SK-N-SH (cell line): ENCODE measurements at places on chromosomes 16 and 17. TPM values are rescaled to one million over a fixed set of nuclear protein-coding genes. Genes with fewer than 3 reads are reported as not detected.

GRCh38 chr17:38898291-38898679 lies 27.1 kb upstream of the LASP1NB start:
- peaks cover 35% of the 10 kb centered on the region; the same call in 1 of the 2 replicates for H3K4me1 ChIP-seq
- H3K36me3 ChIP-seq: peaks cover 33% of the 10 kb centered on the region; the same call in 1 of the 2 replicates
- H3K27me3 ChIP-seq: no peaks in the 10 kb centered on the region
- H3K4me3 ChIP-seq: no peak overlapping the region

DNA sequence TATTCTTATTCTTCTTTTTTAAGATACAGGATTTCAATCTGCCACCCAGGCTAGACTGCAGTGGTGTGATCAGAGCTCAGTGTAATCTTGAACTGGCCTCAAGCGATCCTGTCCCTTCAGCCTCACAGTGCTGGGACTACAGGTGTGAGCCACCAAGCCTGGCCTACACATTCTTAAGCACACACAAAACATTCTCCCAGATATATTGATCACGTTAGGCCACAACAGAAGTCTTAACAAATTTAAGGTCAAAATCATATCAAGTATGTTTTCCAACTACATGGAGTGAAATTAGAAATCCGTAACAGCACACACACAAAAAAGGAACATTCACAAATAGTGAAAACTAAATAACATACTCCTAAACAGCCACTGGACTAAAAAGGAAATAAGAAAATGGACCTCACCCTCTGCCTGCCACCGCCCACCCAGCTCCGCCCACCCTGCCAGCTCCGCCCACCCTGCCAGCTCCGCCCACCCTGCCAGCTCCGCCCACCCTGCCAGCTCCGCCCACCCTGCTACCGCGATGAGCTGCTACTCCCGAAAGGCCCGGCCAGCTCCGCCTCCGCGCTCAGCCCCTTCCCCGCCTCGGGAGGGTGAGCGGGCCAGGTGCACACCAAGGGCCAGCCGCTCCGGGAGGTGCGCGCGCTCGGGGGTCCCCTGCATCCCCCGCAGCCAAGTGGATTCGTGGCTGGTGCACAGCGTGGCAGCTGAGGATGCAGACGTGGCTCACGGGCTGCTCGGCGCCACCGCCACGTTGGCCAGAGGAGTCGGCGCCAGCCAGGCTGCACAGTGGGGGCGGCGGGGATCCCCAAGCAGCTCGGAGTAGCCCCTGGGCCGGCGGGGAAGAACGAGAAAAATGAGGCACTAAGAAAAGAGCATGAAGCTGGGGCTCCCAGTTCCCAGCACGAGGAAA lies 41.2 kb downstream of the C16orf87 start:
- H3K27me3 ChIP-seq: no peaks in the 10 kb centered on the region
- no peak overlapping the region for H3K27ac ChIP-seq
- H3K4me1 ChIP-seq: no peaks in the 10 kb centered on the region; the same call in 1 of the 2 replicates
- peak overlapping the region; percentile 58 for H3K4me3 ChIP-seq
- peak; percentile 93 for DNase-seq

DNA sequence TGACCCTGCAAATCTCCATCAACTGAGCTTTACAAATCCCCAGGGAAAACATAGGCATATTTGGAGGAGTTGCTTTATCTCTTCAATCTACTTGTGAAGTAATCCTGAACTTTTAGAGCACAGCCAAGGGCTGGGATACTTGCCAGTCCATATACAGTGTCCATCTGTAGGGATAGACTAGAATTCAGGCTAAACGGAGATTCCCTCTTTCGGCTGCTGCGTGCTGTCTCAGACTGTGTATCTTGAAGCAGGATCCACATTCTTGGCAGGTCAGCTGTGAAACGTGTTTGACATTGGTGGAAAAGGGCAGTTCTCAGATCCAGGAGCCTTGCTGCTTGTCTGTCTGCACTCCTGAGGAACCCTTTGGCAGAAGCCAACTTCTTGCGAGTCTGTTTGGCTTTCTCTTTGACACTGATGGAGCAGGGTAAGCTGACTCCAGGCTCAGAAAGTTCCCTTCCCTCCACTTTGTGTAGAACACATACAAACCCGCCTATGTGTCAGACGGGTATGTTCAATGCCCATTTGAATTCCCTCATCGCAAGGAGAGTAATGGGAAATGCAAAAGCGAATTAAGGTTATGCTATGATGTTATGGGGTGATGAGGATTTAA lies 221.8 kb downstream of the MAP2K4 start:
- no peaks in the 10 kb centered on the region for H3K4me1 ChIP-seq
- no peaks in the 10 kb centered on the region for H3K36me3 ChIP-seq
- H3K4me3 ChIP-seq: no peak overlapping the region

DNA sequence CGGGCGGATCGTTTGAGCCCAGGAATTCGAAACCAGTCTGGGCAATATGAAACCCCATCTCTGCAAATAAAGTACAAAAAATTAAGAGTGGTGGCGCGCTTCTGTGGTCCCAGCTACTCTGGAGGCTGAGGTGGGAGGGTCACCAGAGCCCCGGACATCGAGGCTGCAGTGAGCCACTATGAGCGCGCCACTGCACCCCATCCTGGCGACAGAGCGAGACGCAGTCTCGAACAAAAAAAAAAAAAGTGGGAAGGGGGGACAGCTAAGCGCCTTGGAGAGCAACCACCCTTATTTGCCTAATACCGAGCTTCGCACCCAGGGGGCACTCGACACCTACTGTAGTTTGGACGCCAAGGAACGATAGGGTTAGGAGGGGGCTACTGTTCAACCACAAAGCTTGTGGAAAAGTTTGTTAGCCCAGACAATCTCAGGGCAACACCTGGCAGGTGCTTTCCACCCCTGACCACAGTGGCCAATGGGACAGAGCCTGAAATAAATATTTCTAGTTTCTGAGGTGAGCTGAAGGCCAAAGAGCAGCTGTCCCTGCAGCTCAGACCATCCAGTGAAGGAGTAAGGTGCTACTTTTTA lies 847 bp upstream of the PSMC3IP start:
- peak overlapping the region; percentile 77 for H3K4me3 ChIP-seq
- peaks cover 8% of the 10 kb centered on the region; the same call in 1 of the 2 replicates for H3K4me1 ChIP-seq
- peak overlapping the region; percentile 89 for H3K27ac ChIP-seq
- H3K27me3 ChIP-seq: no peaks in the 10 kb centered on the region
- peaks cover 33% of the 10 kb centered on the region for H3K36me3 ChIP-seq

DNA sequence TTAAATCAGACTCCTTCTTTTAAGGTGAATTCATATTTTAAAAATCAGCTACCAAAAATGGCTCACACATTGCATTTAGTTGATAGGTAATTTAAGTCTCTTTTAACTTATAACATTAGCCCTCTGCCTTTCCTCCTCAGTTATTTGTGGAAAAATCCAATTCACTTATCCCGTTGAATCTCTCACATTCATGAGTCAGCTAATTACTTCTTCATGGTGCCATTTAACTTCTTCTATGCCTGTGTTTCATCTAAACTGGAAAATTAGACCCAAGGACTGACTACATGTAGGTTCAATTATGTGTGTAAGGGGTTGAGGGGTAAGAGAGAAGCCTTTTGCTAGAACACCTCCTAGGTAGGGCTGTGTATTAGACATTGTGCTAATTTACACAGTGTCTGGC lies 18.4 kb upstream of the SLFN5 start:
- H3K36me3 ChIP-seq: no peaks in the 10 kb centered on the region
- DNase-seq: no peak
- H3K4me3 ChIP-seq: no peak overlapping the region
- no peaks in the 10 kb centered on the region for H3K4me1 ChIP-seq
- H3K27ac ChIP-seq: no peak overlapping the region

DNA sequence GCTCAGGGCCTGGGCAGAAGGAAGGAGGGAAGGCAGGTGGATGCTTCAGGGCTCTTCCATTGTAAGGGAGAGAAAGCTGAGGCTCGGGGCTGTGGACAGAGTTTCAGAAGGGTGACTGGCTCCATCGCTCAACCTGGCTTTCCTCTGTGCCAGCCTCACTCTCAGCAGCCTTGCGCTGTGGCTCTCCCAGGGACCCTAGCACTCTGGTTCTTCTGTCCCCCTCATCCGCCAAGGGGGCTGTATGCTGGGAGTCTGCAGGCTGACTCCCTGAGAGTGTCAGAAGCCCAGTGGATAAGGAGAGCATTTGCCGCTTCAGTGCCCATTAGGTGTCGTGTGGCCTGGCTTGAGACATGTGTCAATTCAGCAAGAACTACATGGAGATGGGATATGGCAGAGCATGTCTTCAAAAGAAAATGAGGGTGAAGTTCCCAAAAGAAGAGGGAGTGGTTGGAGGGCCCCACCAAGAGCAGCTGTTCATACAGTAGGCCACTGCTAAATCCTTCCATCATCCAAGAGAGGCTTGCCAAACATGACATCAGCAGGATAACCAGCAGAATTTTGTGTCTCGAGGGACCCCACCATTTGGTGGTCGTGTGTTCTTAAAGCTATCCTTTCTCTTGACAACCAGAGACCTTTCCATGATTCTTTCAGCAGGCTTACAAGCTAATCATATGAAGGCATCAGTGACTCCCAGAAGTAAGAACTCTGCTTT lies 148.2 kb downstream of the IRX5 start:
- H3K27me3 ChIP-seq: no peaks in the 10 kb centered on the region
- H3K36me3 ChIP-seq: no peaks in the 10 kb centered on the region
- DNase-seq: no peak
- no peaks in the 10 kb centered on the region for H3K4me1 ChIP-seq

- peaks cover 5% of the 10 kb centered on the region; the same call in 1 of the 2 replicates for H3K4me1 ChIP-seq
- H3K27me3 ChIP-seq: no peaks in the 10 kb centered on the region
- no peaks in the 10 kb centered on the region for H3K36me3 ChIP-seq
- H3K27ac ChIP-seq: no peak overlapping the region
- no peak overlapping the region for H3K4me3 ChIP-seq
- no peak for DNase-seq
Observed at GRCh38 chr17:33214996-33215395, 78.1 kb downstream of the ASIC2 start.

DNA sequence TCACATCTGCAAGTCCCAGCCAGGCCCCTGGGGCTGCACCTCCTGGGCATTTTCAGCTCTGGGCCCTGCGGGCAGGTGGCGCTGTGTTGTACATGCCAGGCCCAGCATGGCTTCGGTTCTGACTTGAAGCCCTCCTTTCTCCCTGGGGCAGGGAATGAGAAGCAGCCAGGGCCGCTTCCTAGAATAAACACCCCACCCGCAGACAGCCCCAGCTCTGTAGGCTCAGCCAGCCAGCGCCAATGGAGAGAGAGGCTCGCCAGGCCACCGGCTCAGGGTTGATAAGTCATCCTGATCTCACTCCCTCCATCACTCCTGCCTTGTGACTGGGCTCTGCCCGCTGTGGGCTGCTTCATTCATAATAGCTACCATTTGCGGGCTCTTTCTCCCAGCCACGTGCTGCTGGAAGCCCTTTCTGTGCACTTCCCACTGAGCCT lies 6.0 kb upstream of the GLIS2 start:
- H3K36me3 ChIP-seq: no peaks in the 10 kb centered on the region
- no peak overlapping the region for H3K4me3 ChIP-seq
- no peaks in the 10 kb centered on the region for H3K27me3 ChIP-seq
- H3K4me1 ChIP-seq: no peaks in the 10 kb centered on the region
- no peak for DNase-seq

GRCh38 chr17:67500261-67500660 lies 123.2 kb downstream of the PITPNC1 start:
- H3K4me1 ChIP-seq: no peaks in the 10 kb centered on the region; the same call in 1 of the 2 replicates
- no peak overlapping the region for H3K4me3 ChIP-seq
- H3K36me3 ChIP-seq: no peaks in the 10 kb centered on the region
- H3K27me3 ChIP-seq: no peaks in the 10 kb centered on the region

DNA sequence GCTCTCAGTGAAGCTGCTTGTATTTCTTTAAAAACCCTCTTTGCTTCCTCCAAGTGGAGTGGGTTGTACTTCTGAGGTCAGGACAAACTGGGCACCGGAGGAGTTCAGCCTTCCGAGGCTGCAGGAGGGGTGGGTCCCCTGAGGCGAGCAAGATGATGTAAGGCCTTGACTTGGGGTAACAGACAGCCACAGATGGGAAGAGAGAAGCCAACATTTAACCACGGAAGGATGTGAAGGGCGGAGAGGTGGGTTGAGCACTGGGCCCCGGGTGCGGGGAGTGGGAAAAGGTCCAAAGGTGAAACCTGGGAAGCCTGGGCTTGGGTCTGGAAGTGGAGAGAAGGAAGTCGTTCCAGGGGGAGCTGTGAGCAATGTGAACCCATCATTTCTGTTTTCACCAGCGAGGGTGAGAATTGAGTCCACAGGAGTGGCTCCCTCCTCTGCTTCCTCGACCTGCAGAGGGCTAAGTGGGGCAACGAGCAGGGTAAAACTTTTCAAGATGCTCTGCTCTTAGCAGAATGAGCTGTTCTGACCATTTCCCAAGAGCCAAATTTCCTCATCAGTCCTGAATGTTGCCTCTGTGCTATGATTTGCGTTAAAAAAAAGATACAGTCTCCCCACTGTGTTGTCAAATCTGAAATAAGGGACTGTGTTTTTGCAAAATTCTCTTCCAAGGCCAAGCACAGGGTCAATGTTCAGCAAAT lies 137.7 kb upstream of the CRHR1 start:
- H3K27ac ChIP-seq: no peak overlapping the region
- no peaks in the 10 kb centered on the region for H3K36me3 ChIP-seq
- H3K27me3 ChIP-seq: peaks cover 5% of the 10 kb centered on the region; the same call in 1 of the 2 replicates
- no peaks in the 10 kb centered on the region for H3K4me1 ChIP-seq

DNA sequence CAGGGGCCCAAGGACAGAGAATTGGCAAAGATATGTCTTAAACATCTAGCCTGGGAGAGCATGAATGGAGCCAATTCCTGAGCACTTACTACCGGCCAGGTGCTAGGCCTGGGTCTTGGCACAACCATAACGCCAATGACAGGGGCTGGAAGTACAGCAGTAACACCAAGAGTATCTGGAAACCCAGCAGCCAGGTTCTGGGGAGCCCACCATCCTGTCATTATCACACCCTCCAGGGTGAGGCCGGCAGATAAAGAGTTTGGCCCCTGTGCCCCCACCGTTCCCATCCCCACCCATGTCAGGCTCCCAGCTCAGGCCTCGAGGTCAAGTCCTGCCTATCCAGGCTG lies 508 bp upstream of the TMC8 start:
- peaks cover 3% of the 10 kb centered on the region for H3K27me3 ChIP-seq
- 0 out of 2 replicates have a peak, but pooled peaks cover 4% of the 10 kb centered on the region for H3K4me1 ChIP-seq
- H3K4me3 ChIP-seq: no peak overlapping the region
- DNase-seq: no peak

DNA sequence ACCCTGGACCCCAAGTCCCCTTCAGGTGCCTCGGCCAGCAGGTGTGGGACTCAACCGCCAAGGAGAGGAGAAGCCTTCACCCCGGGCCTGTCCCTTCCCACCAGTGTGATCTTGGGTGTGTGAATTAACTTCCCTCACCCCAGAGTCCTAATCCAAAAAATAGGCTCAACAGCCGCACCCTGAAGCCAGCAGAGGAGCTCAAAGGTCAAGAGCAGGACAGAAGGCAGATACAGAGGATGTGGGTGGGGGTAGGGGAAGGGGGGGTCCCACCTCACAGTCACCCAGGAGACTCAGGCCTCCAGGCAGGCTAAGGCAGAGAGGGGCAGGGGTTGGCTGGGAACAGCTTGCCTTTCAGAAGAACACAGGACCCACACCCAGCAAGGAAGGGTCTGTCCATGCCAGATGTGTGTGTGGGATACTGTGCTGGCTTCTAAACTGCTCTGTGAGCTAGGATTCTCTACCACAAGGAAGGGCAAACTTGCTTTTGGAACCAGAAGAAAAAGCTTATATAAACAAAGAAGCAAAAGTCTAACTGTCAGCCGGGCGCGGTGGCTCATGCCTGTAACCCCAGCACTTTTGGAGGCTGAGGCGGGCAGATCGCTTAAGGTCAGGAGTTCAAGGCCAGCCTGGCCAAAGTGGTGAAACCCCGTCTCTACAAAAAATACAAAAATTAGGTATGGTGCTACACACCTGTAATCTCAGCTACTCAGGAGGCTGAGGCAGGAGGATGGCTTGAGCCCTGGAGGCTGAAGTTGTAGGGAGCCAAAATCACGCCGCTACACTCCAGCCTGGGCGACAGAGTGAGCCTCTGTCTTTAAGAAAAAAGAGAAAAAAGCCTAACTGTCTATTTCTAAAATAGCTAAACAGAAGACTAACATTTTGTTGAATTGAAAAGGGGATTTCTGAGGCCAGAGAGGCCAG lies 4.6 kb downstream of the PIEZO1 start:
- H3K4me1 ChIP-seq: peaks cover 41% of the 10 kb centered on the region
- no peaks in the 10 kb centered on the region for H3K27me3 ChIP-seq
- no peaks in the 10 kb centered on the region for H3K36me3 ChIP-seq
- no peak for DNase-seq

Gene CES5A
- polyA plus RNA-seq: not detected in 2 replicates

Gene ARHGAP23
- polyA plus RNA-seq: 10.6 and 19.2 TPM in 2 replicates

Gene NPIPB4
- polyA plus RNA-seq: 9.2 and 16.1 TPM in 2 replicates
